A549 (cell line): ENCODE measurements at places on chromosomes 13 and 19.

GRCh38 chr13:48144413-48145035 lies 49.6 kb upstream of the MED4 start:
- no peak for DNase-seq

DNA sequence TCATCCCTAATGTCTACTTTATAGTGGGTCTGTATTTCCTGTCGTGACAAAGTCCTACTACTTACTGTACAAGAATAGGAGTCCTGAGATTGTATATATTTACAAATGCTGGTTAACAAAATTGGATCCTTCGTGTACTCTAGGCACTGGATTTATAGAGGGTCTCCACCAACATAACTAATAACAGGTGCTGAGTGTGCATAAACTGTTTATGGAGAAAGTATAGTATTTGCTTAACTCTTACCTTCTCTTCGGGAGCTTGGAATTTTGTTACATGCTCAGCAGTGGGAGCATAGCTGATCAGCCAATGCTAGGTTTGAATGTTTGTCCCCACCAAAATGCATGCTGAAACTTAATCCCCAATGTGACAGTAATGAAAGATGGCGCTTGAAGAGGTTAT lies 12.1 kb downstream of the ZNF442 start:
- no peak for DNase-seq

DNA sequence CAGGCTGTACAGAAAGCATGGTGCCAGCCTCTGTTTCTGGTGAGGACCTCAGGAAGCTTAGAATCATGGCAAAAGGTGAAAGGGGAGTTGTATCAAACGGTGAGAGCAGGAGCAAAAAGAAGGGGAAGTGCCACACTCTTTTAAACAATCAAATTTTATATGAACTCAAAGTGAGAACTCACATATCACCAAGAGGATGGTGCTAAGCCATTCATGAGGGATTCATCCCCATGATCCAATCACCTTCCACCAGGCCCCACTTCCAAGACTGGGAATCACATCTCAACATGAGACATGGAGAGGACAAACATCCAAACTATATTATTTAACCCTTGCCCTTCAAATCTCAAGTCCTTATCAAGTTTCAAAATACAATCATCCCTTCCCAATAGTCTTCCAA lies 836.7 kb downstream of the SLITRK5 start:
- DNase-seq, result no peak

DNA sequence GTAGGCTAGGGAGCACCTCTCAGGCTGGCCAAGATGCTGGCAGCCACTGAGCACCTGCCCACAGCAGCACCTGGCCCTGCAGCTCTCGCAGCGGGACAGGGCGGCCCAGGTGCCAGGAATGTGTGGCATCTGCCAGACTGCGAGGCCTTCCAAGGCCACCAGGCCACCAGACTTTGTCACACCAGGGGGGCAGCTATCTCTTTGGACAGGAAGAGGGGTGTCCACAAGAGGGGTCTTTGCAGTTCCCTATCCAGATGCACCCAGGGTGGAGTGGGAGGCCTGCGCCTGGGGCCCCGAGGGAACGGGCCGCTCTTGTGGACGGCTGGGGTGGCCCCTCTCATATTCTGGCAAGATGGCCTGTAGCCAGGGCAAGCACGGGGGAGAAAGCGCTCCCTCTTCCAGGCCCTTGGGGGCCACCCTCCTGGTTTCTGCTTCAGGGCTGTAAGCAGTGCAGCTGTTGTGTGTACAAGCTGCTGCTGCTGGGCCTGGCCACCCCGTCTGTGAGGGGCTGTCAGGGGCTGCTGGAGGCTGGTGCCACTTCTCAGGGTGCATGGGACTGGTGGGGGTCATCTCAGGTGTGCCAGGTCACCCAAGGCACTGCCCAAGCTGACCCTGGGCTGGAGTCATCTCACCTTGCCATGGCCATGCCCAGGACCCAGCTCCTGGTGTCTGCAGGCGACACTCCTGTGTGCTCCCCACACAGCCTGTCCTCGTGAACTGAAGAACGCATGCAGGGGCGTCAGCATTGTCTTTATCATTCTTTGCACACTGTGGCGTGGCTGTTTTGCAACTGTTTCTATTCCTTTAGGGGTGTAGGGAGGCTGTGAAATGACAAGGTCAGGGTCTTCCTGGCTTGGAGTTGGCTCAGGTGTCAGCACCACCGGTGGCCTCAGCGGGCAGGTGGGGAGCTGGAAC lies 1.8 kb downstream of the TEX29 start:
- no peak for DNase-seq

DNA sequence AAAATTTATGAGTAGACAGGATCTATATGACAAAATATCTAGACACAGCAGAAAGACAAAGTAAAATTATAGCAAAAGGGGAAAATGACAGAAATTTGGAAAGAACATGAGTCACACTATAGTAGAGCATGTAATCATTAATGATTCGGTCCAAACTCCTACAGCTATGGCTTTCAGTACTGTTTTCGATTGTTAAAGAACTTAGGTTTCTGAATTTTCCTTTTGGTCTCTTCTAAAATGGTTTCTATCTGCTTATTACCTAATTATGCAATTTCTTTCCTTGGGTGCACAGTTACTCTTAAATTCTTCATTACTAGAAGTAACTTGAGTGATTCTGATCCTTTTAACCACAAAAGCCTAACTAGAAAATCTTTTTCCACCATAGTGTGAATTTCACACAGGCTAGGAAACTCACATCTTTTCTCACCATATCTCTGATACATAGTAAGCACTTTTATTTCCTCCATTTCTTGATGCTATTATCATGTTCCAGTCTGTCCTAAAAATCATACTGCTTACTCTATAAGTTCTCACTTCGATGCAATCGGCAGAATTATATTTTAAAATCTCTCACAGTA lies 1101.4 kb downstream of the PCDH9 start:
- DNase-seq, result no peak

- no peak for DNase-seq
These were observed 472.1 kb downstream of the FOXO1 start for GRCh38 chr13:40194224-40194806.

- DNase-seq, result peak; percentile 26
These were observed 185.4 kb downstream of the KDM4B start for GRCh38 chr19:5154129-5154798.

DNA sequence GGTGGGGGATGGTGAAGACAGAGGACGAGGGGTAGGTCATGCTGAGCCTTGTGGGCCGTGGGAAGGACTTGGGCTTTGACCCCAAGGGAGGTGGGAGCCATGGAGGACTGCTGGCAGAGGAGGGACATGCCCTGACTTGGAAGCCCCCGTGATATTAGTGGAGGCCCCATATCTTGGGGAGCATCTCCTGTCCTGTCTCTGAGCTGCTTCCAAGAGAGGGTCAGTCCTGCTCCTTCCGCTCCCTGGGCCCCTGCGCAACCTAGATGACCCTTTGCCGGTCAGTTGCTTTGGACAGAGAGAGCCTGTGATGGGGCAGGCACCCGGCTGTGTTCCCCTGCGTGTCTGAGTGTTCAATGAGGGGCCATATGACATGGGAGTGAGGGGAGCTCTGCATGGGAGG lies 5.2 kb downstream of the TLE6 start:
- DNase-seq, result no peak

DNA sequence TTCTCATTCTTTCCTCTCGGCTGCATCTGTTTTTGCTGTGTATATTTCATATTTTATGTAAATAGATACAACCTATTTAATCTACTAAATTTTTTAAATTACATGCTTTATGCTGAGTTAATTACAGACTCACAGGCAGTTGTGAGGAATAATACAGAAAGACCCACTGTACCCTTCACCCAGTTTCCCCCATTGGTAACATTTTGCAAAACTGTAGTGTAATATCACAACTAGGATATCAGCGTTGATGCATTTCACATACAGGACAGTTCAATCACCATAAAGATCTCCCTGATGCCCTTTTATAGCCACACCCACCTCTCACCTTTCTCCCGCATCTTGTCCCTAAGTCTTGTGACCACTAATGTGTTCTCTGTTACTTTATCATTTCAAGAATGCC lies 43.5 kb downstream of the GSX1 start:
- no peak for DNase-seq

GRCh38 chr13:110501188-110501587 lies 60.3 kb downstream of the RAB20 start:
- no peak for DNase-seq

GRCh38 chr13:85261757-85262346 lies 537.4 kb downstream of the SLITRK6 start:
- no peak for DNase-seq

DNA sequence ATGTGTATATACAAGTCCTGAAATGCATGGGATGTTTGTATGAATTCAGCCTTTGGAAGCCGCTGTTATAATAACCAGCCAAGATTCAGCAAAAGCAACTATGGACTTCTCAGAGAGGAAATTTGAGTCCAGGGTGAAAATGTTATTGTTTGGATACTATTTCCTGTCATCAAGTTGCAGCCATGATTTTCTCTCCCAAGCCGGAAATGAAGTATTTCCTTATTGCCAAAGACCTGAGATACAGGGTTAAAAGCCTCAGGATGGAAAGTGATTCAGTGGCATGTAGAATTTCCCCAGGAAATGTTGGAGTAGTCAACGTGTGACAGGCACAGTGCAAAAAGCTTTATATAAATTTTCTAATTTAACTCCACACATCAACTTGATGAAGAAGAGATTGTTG lies 133.9 kb downstream of the IRS2 start:
- DNase-seq, result no peak

- DNase-seq, result no peak
These were observed 34.1 kb downstream of the PSG5 start for GRCh38 chr19:43152214-43152613.

GRCh38 chr13:40096357-40096901 lies 441.0 kb downstream of the COG6 start:
- DNase-seq, result no peak

- DNase-seq, result no peak
These were observed 8.9 kb downstream of the LGI4 start for GRCh38 chr19:35125749-35126623.

- no peak for DNase-seq
These were observed 37.5 kb upstream of the VSTM2B start for GRCh38 chr19:29488316-29488715.

DNA sequence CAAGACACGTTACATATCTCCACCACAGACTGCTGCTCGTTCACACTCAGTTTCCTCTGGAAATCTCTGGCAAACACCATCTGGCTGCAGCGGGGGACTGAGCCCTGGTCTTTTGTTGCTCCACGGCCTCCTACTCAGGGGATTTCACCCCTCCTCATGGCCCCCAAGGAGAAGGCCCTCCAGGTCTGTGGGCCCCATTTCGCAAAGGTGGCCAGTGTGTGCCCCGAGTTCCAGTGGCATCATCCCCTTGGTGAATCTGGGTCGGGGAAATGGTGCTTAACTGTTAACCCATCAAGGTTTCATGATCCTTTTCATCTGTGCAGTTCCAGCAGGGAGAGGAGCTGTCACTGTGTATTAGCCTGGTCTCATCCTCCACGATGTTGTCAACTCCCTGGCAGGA lies 235.4 kb upstream of the MAB21L1 start:
- DNase-seq, result no peak

DNA sequence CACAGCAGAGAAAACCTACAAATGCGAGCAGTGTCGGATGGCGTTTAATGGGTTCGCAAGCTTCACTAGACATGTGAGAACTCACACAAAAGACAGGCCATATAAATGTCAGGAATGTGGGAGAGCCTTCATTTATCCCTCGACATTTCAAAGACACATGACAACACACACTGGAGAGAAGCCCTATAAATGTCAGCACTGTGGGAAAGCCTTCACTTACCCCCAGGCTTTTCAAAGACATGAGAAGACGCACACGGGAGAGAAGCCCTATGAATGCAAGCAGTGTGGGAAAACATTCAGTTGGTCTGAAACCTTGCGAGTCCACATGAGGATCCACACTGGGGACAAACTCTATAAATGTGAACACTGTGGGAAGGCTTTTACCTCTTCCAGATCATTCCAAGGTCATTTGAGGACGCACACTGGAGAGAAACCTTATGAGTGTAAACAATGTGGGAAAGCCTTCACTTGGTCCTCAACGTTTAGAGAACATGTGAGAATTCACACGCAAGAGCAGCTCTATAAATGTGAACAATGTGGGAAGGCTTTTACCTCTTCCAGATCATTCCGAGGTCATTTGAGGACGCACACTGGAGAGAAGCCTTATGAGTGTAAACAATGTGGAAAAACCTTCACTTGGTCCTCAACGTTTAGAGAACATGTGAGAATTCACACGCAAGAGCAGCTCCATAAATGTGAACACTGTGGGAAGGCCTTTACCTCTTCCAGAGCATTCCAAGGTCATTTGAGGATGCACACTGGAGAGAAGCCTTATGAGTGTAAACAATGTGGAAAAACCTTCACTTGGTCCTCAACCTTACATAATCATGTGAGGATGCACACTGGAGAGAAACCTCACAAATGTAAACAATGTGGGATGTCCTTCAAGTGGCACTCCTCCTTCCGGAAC lies 16.8 kb downstream of the ZNF57 start:
- DNase-seq, result no peak

DNA sequence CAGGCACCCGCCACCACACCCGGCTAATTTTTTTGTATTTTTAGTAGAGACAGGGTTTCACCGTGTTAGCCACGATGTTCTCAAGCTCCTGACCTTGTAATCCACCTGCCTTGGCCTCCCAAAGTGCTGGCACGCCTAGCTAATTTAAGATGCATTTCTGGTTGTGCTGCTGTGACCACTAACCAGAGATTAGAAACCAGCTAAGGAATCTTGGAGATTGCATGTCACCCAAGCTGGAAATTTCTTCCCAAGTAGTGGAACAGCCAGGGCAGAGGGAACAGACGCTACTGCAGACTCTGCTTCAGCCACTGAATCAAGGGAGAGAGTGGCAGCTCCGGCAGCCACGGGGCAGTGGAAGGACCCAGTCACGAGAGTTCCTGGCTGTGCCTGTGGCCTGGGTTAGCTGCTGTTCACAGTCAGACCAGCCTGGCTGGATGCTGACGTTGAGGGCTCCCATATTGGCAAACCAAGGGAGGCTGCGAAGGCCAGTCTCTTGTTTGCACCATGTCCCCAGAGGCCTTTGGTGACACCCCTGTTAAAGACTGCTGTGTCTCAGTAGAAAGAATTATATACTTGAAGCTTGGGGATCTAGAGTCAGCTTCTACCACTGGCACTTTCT lies 7.9 kb downstream of the TPM4 start:
- DNase-seq, result no peak

DNA sequence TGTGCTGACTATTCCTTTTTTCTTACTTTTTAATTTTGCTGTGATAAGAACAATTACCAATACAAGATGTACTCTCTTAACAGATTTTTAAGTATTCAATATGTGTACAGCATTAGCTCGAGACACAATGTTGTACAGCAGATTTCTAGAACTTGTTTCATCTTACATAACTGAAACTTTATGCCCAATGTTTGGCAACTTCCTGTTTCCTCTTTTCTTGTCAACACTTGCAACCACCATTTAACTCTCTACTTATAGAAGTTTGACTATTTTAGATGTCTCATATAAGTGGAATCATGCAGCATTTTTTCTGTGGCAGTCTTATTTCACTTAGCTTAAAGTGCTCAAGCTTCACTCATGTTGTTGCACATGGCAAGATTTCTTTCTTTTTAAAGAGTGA lies 1426.8 kb downstream of the SLITRK5 start:
- DNase-seq, result no peak

DNA sequence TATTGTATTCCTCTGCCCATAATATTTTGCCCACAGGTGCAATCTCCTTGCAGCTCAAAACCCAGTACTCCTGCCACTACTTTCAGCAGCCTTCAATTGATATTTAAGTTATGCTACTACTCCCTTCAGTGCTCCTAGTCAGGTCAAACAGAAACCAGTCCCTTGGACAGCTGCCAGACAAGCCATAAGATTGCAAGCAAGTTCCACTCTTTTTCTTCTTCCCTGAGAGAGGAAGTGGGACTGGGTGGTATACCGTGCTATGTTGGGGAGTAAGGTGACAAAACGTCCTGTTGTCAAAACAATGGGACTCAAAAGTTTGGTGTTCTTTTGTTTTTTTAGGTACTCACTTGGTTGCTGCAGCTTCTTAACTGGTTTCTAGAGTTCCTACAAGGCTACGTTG lies 63.1 kb upstream of the FRY start:
- DNase-seq, result no peak
